ENCODE measurements at places on chromosomes 3 and 15.

- DNase-seq, result no peak
These were observed 624.8 kb downstream of the NTRK3 start for GRCh38 chr15:87631775-87632174.

DNA sequence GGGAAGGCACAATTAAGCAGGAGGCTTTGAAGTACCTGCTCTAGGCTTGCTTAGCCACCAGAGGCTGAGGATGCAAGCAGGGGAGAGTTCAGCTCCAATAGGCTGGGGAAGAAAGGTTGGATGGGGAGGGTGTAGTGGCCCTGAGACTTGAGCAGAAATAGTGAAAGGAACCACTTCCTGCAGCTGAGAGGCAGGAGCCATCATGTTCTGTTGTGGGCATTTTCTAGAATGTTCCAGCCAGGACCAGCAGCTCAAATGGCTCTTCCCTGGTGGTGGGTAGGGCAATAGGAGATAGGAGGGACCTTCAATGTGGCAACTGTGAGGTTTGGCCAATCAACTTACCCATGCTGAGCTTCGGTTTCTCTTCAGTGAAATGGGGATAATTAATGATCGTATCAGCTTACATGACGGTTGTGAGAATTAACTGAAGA is 79.1 kb upstream of the CGNL1 start:
- no peak for DNase-seq

DNA sequence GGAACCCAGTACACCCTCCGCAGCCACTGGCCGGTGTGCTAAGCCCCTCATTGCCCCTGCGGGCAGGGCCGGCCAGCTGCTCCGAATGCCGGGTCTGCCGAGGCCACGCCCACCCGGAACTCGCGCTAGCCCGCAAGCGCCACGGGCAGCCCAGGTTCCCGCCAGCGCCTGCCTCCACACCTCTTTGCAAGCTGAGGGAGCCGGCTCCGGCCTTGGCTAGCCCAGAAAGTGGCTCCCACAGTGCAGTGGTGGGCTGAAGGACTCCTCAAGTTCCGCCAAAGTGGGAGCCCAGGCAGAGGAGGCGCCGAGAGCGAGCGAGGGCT is 81.4 kb upstream of the BCHE start:
- no peak for DNase-seq

GRCh38 chr3:45179163-45179562 is 33.0 kb upstream of the CDCP1 start:
- no peak for DNase-seq

DNA sequence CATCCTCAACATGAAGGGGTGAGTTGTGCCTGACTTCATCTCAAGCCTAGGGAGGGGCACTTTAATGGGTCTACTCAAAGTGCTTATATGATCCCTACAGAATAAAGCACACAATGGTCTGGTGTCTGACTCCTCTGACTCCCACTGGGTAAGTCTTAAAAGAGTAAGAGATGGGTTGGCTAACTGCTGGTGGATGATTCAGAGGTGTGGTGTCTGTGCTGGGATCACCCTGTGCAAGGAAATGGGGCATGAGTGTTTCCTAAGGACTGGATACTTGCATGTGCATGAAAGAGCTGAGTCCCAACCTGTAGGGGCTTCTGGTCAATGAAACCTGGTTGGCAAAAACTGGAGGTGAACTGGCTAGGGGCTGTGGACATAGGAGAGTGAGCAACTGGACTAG is 158.8 kb downstream of the IL20RB start:
- no peak for DNase-seq

DNA sequence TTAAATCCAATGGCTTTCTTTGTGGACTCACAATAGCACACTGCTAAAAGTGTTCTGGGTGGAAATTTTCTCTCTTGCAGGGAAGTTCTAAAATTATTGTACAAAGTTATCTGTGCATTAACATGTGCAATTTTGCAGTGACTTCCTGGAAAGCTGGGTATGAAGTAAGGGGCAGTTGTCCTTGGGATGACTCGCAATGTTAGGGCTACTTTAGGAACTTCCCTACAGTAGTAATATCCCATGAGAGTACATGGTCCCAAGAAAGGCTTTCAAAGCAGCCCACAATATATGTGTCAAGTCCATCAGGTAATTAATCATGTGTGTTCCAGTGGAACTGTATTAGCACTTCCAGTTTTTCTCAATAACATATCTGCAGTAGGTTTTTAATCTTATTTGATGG is 201.0 kb upstream of the UBE2E2 start:
- no peak for DNase-seq

DNA sequence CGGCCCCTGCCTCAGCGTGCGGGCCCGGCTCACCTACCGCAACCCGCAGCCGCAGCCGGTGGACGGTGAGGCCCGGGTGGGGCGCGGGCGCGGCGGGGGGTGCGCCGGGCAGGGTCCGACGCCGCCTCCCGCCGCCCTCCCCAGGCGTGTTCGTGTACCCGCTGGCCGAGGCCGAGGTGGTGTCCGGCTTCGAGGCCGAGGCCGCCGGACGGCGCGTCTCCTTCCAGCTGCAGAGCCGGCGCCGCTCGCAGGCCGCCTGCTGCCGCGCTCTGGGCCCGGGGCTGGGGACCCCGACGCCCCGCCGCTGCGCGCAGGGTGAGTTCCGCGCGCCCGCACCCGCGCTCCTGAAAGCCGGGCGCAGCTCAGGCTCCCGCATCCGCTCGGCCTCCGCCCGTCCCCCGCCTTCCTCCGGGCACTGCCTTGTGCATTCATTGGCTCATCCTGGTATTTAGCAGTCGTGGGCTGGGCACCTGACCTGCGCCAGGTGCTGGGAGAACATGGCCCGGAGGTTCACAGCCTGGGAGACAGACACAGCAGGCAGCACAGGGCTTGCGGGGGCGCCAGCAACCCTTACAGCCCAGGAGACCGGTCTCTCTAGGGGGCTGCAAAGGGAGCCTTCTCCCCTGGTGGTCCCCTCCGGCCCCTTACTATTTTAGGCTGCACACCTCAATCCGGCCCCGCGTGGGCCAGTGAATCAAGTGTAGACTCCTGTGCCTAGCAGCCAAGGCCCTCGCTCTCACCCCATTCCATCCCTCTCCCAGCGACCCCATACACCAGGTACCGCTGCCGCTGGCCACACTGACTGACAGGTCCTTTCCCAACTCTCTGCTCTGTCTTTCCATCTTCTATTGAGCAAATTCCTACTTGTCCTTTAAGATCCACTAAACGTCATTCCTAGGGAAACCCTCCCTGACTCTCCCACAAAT is 1.5 kb downstream of the VWA5B2 start:
- DNase-seq, result no peak

Measured in central memory CD4-positive, alpha-beta T cell (primary cell).